Left hindlimb (tissue), 1 donor: ENCODE measurements at places on chromosomes 2 and 18.

DNA sequence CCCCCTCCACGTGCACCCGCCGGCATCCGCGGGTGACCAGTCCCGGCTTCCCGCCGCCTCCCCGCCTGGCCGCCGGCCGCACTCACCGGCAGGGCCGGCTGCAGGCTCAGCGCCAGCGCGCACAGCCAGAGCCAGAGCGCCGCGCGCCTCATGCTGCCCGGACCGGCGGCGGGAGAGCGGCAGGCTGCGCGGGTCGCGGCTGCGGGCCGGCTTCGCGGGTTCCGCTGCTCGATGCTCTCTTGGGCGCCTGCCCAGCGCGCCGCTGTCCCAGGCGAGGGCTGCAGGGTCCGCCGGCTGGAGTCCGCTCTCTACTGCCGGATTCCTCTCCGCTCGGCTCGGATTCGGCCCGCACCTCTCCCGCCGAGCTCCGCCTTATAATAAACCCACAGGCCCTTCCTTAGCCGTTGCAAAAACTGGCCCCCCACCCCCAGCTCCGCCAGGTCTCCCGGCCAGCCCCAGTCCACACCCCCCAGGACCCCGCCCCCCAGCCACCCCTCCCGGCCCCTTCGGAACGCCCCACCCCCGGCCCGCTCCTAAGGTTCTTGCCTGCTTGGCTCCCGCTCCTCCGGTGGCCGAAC, at the start of gene SDC1:
SDC1 (minus strand) TSS at position 415 of the 578 bp plus-strand sequence; CDS start at position 152, 263 bp downstream.
- DNase-seq: peak; percentile 86

GRCh38 chr18:58100154-58100553, 56.1 kb downstream of the NEDD4L start:
- DNase-seq: no peak

DNA sequence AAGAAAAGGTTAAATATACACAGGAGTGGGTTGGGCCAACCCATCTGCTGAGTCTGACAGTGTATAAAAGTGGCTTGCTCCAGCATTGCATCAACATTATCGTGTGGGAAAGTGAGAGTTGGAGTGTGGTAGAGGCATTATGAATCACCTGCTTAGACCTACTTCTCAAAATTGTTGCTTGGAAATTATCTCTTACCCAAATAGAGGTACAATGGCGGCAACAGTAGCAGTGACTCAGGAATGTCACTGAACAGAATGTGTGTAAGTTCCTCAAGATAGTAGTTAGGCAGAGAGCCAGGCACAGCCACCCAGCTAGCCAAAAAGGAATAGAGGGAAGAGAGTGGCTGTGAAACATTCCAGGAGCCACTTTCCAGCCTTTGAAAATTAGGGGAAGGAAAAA, 616.0 kb downstream of the NUP35 start:
- DNase-seq: no peak

- no peak for DNase-seq
Observed at GRCh38 chr2:9965119-9965822, 13.8 kb downstream of the GRHL1 start.

DNA sequence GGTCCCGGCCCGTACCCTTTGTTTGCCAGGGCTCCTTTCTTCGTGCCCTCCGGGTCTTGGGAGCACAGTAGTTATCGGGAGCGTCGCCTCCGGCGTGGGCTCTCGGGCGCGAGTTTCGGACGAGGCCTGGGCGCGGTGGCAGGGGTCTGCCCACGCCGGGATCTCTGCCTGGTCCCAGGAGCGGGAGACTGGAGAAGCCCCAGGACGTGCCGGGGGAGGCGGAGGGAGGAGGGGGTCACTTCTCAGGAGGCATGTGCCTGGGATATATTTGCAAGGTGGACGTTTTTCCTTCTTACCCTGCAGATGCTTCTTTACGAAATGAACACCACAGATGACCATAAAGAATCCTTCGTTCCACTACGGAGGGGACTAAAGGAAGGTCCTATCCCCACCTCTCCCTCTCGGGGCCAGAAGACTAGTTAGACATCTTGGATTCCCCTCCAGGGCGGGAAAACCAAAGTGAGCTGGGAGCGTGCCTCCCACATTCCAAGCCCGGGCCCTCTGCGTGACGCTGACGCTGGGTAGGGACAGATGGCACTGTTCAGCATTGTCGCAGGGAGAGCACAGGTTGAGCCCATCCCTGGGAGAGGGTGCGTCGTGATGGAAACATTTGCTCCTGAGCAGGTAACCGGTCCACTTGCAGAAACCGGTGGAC, 483 bp upstream of the FHL2 start:
- no peak for DNase-seq

GRCh38 chr18:62525608-62526007, 2.8 kb downstream of the ZCCHC2 start:
- DNase-seq: no peak

DNA sequence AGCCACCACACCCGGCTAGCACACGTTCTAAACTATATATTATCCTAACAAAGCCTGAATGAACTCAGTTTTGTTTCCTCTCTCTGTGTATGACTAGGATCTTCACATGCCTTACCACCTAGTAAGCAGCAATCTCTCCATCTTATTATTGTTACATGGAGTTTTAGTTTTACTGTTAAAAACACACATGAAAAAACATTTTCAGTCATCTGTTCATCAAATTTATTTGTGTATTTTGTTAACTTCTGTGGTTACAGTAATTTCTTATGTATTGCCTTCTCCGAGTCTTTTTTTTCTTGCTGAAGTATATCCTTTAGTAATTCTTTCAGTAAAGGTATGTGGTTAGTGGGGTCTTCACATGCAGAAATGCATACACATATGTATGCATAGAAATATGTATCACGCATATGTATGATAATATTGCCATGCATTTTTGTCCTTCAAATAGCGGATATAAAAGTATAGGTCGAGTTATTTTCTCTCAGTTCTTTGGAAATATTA, 31.4 kb downstream of the ANO7 start:
- no peak for DNase-seq

GRCh38 chr2:219362524-219363164, 25.1 kb downstream of the DNPEP start:
- peak; percentile 63 for DNase-seq

GRCh38 chr18:37396971-37397720, 168.5 kb downstream of the CELF4 start:
- DNase-seq: no peak

GRCh38 chr2:112920923-112921532, 10.1 kb downstream of the IL37 start:
- DNase-seq: no peak
